ENCODE measurements at places on chromosomes 16 and 17.

GRCh38 chr16:30737794-30738648, 10.2 kb upstream of the PHKG2 start:
- DNase-seq, result no peak

DNA sequence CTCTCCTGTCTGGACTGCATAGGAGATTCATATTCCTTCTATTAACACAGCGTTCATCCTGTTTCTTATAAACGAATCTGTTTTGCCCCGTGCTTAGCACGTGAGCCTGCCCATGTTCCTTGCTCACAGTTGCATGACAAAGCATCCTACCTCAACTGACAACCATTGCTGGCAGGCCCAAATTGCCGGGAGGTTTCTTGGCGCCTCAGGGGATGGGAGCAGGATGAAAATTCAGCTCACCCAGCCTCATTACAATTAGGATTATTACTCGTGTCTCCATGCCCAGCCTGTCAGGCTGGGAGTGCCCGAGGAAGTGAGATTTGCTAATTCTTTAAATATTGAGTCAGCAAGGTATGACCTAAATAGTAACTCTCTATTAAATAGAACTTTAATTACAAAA, 36.7 kb upstream of the HELZ start:
- no peak for DNase-seq

GRCh38 chr16:56295739-56296527, 104.6 kb downstream of the GNAO1 start:
- DNase-seq, result no peak

DNA sequence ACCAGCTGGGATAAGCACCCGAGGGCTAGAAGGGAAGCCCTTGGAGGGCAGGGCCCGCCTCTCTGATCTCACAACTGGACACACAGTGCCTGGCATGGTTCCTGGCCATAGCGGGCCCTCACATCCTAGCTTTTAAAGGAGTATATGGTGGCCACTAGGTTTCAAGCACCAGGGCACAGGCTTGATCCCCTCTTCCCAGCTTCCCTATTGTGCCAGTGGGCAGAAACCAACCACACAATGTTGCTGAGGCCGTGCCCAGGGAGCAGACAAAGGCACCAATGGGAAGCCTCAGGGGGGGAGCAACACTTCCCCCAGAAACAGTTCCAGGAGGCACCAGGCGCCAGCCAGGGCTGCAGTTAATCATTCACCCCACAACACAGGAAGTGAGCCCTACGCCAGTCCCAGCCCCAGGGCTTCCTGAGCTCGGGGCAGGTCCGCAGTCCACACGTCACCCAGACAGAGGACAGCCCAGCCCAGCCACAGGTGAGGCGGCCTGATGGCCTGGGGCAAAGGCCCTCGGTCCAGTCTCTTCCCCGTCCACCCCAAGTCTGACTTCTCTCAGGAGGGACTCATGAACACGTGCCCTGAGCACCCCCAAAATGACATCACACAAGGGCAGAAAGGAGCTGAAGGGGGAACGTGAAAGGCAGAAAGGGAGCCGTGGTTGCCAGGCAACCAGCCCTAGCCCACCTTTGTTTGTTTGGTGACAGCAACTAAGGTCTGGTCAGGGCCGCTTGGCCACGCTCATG, 12.8 kb downstream of the SMIM5 start:
- DNase-seq, result no peak

DNA sequence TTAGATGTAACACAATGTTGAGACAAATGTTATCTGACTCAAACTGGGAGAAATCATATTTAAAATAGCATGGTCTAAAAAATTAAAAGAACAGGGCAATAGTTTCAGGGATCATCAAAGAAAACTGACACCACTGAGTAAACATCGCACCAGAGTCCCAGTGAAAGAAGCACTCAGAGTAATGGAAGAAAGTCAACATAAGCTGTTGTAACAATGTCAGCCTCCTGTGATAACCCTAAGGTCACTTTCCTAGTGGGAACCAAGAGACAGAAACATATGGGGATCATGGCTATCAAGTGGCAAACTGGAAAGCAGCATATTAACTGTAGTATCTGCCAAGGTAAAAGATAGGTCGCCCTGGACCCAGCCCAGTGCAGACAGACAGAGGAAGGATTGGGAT, 160.8 kb downstream of the CA10 start:
- DNase-seq, result no peak

DNA sequence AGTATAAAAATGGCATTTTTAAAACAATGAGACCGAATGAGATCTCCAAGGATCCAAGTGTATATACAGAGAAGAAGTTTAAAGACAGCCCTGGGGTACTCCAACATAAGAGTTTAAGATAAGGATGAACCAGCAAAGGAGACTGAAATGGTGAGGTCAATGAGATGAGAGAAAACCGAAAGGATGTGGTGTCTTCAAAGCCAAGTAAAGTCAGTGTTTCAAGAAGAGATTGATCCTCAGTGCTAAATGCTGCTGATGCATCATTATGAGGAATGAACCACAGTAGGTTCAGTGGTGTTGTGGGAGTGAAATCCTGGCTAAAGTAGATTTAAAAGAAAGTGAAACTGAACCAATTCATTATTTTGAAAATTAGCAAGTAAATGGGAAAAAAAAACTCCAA, 38.1 kb upstream of the NLK start:
- no peak for DNase-seq

DNA sequence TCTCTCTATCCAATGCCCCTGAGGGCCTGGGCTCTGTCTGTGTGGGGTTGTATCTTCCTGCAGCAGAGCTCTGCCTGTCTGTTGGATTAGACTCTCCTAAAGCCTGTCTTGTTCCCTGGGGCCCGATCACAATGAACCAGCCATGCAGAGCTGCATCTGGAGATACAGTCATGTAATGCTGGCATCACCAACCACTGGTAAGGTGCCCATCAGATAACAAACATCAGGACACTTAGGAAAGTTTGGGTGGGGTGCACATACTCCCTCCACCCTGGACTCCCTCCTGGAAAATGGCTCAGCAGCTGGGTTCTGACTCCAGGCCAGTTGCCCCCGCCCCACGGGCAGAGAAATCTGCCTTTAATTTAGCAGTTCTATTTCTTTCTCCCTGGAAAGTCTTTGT, 61.3 kb upstream of the BRD7 start:
- no peak for DNase-seq

- DNase-seq, result no peak
These were observed 24.3 kb downstream of the TTC19 start for GRCh38 chr17:16023881-16024280.

DNA sequence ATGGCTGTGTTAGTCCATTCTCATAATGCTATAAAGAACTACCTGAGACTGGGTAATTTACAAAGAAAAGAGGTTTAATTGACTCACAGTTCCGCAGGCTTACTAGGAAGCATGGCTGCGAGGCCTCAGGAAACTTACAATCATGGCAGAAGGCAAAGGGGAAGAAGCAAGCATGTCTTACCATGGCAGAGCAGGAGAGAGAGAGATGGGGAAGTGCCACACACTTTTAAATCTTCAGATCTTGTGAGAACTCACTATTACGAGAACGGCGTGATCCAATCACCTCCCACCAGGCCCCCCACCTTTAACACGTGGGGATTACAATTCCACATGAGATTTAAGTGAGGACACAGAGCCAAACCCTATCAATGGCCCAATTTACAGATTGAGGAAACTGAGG, 96.5 kb downstream of the SDK2 start:
- no peak for DNase-seq

DNA sequence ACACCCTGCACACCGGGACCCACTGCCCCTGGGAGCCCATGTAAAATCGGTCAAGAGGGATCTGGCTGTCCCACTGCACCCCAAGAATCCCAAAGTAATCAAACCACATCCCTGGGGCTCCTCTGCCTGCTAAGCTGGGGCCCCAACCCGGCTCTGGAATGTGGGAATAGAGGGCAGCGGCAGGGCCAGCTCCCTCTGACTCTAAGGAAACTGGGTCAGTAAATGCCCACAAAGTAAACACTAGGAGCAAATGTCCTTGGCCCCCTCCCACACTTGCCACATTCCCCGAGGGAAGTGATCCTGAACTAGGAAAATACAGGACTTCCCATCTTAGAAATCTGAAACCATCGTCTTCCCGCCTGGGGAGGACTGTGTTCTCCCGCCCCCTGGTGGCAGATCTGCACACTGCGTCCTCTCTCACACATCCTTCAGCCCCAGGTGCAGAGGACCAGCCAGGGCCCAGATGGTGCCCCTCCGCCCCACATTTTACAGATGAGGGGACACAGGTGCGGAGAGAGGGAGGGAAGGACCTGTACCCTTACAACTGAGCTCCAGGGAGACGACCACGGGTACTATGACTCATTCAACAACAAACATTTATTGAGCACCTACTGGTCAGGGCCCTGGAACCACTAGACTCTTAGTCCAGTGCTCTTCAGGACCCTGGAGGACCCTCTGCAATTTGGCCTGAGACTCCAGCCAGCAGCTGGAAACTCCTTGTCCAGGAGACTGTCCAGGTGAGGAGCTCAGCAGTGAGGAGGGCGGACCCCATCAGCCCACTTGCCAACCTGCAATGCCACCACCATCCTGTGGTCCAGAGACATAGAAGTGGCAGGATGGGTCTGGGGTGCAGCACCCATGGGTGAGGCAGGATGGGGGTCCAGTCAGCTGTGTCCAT, 10.1 kb downstream of the P3H4 start:
- DNase-seq, result peak; percentile 94

DNA sequence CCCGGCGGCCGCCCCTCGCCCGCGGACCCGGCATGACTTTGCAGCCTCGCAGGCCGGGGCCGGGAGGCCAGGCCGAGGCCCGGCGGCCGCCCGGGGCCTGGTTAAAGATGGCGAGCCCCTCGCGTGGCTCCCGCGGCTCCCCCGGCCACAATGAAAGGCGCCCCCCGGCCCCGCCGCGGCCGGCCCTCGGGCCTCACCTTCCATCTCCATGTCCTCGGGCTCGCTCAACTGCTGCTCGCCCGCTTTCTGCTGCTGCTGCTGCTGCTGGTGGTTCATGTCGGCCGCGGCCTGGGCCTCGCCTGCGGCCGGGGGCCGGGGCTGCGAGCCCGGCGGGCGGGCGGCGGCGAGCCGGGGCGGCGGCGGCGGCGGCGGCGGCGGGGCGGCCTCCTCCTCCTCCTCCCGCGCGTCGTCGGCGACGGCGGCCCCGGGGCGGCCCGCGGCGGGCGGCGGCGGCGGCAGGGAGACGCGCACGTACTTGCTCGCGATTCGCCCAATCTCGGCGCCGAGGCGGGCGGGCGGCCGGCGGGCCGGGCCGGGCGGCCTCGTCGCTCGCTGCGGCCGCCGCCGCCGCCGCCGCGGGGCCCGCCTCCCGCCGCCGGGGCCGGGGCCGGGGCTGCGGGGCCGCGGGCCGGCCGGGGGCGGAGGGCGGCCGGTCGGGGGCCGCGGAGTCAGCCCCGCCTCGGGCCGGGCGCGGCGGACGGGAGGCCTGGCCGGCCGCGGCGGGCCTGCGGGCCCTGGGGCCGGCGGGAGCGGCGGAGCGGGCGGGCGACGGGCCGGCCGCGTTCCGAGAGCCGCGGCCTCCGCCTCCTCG, 491 bp downstream of the USP7 start:
- DNase-seq, result no peak

DNA sequence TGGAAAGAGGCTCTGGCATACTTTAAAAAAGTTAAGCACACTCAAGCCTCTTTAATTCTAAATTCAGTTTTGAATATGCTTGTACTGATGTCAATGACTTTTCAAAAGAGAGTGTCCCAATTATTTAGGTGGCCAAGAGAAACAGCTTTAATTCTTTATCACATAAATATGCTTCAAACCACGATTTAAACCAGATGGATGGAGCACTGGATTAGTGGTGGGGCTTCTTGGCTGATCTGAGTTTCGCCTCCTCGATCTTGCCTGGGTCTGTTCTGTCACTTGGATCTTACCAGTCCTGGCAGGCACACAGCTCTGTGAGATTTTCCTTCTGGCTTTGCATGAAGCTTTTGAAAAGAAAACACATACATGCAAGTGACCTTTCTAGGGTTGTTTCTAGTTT, 467.8 kb downstream of the MAF start:
- no peak for DNase-seq

DNA sequence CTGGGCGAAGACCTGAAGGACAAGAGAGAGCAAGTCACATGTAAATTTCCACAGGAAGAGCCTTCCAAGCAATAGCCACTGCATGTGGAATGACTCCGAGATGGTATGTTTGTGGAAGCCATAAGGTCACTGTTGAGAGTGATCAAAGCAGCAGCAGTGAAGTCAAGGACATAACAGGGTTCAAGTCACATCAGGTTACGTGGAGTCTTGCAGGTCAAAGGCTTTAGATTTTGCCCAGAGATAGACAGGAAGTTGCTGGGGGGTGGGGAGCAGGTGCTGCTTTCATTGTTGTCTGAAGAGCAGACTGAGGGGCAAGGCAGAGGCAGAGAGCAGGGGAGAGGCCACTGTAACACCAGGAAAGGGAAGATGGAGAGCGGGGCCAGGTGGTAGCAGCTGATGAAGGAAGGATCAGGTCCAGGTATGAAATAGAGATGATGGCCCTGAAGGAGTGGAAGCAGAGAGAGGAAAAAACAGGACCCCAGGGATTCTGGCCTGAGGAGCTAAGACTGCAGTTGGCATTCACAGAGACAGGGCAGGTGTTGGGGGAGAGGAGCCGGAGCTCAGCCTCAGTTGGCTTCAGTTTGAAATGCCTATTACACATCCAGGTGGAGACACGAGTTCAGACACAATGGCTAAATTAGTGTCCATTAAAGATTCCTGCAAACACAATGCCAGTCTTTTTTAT, 129.3 kb upstream of the AXIN2 start:
- no peak for DNase-seq

- DNase-seq, result no peak
These were observed 470.6 kb upstream of the CDH5 start for GRCh38 chr16:65895906-65896305.

DNA sequence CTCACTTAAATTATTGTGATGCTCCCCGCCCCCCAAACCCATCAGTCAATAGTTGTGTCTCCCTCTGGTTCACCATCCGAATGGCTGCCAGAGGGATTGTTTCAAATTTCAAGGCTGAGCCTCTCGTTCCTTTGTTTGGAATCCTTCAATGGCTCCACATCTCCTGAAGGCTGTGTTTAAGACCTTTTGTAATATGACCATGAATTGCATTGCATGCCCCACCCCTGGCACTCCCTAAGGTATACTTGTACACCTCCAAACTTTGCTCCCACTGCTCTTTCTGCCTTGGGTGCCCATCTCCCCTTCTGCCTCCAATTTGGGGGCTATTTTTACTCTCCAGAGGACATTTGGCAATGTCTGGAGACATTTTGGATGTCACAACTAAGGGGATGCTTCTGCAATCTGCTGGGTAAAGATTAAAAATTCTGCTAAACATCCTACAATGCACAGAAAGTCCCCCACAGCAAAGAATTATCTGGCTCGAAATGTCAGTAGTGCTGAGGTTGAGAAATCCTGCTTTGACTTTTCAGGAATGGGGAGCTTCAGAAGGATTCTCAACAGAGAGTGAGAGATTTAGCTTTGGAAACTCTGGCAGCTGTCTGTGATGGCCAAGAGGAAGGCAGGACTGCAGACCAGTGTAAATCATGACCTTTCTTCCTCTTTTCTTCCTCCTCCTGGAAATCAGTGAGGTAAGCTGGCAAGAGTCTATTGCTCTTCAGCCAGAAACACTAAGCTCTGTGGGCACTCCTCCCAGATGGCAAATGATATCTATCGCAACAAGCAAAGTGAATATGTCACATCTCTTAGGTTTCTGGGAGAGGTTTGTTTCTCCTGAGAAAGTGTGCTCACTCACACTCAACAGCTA, 8.7 kb upstream of the IL4R start:
- no peak for DNase-seq
